ENCODE measurements at places on chromosomes 13 and 19.

DNA sequence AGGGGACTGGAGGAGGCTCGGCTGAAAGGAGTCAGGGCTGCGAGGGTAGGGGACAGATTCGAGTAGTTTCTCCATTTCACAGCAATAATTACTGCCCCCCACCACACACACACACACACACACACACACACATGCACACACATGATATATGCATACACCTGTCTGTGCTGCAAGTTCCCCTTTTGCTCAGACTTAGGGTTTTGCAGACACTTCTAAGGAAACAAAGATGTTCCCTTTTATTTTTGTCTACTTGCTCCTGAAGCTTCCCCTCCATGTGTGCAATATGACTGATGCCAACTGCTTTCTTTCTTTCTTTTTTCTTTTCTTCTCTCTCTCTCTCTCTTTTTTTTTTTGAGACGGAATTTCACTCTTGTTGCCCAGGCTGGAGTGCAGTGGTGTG is 13.4 kb downstream of the MBD3L2B start:
- no peak for DNase-seq

DNA sequence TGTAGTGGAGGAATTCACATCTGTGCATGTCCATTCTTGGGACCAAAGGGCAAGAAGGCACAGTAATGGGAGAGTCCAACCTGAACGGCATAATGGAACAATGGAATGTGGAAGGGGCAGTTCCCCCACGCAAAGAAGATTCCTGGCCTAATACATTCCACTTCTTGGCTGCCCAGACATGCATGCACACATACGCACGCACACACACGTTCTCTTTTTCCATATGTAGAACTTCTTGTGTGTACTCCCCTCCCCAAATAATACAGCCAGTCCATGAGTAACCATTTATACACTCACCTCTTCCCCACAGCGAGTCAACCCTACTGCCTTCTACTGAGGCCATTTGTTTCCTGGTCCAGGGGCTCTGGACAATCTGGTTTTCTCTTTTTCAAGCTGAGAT is 6.0 kb upstream of the STK24 start:
- DNase-seq: no peak

GRCh38 chr13:30493658-30494381 is 28.1 kb upstream of the HMGB1 start:
- no peak for DNase-seq

DNA sequence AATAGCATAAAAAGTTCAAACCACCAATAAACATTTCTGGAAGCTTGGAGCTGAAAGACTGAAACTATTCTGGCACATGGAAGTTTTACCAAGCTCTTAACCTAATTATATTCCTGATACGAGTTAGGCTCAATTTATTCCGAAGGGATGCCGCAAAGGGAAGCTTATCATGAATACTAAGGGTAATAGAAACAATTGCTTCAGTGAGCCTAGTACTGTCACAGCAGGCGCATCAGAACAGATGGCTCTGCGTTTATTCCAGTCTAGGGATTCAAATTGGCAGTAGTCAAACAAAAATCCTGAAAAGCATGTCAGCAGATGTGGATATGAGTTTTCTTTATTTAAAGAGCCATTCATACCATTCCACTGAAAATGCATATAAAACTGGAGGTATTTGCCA is 779.5 kb downstream of the GPC5 start:
- no peak for DNase-seq

- no peak for DNase-seq
These were observed 41.6 kb downstream of the ARHGAP35 start for GRCh38 chr19:46902402-46902766.

DNA sequence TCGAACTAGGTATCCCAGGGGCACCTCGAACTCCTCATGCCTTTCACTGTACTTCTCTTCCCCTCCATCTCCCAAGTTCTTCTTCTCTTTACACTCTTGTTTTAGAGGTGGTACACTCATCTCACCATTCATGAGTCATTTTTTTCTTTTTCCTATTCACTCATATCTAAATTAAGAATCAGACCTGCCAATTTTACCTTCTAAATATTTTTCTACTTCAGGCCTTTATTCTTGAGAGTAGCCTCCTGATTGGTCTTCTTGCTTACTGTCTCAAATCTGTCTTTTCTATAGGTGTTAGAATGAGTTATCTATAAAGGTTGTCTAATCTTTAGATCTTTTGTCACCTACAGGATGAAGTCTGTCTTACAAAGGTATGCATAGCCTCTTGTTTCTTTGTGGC is 20.7 kb downstream of the TDRD3 start:
- DNase-seq: no peak

GRCh38 chr13:22482496-22483000 is 698.2 kb upstream of the SGCG start:
- no peak for DNase-seq

DNA sequence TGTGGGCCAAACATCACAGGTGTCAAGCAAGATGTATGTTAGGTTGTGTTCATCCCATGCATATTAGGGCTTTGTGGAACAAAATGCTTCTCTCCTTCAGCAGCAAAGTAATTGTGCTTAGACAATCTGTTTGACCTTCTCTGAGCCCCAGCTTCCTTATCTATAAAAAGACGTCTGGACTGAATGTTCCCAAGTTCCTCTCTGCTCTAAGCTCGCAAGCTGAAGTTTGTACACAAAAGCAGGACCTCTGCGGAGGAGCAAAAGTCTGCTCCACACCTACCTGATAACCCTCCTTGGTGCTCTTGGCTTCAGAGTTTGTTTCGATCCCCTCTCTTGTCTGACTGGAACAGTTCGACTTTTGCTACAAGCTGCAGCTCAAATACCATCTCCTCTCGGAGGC is 95.7 kb upstream of the UBL3 start:
- DNase-seq: no peak

DNA sequence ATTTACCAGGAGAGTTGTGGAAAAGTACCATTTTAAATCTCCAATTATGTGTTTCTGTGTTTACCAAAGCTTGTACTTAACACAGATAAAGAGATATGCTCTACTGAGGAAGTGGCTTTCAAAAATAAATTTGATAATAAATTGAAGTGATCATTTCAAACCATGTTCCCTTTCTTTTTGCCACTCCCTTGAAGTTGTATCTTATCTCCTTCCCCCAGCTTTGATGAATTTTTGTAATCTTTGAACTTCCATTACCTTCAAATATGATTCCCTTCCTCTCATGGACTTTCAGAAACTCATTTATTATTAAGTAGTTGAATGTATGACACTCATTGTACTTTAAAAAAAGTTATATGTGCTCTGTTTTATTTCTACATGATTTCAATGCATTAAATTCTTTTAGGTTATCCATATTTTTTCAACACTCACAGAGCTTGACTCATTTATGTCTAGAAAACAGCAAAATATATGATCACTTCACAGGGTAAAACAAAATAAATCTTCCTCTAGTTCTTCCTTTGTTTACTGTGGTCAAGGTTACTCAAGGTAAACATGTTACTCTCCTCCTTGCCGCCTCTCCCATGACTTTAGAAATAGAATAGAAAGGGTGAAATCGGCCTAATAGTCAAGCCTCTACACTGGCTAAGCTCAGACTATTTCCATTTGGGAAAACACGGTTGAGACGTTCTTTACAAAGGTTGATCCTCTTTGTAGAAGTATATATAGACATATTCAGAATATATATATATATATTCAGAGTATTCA is 251.2 kb upstream of the SPRY2 start:
- no peak for DNase-seq

DNA sequence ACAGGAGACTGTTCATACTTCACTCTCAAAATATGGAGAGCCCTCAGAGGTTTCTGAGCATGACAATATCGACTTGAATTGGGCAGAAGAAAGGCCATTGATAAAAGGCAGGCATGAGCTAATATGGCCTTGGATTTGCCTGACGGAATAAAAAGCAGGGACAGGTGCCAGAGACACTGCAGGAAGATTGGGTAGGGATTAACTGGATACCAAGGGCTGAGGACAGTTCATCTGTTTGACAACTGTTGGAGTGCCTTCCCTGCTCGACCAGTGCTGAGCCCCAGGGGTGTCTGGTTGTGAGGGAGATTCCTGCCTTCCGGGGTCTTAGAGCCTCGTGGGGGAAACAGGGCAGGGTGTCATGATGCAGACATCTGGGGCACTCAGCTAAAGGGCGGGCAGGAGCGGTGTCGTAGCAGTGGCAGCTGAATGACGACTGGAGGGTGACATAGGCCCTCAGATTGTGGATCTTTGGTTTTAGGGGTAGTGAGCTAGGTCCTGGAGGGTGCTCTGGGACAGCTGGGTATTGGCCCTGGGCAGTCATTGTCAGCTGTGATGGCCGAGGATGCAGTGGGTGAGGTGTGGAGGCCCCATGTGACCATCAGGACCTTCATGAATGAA is 12.3 kb downstream of the GATAD2A start:
- DNase-seq: no peak

DNA sequence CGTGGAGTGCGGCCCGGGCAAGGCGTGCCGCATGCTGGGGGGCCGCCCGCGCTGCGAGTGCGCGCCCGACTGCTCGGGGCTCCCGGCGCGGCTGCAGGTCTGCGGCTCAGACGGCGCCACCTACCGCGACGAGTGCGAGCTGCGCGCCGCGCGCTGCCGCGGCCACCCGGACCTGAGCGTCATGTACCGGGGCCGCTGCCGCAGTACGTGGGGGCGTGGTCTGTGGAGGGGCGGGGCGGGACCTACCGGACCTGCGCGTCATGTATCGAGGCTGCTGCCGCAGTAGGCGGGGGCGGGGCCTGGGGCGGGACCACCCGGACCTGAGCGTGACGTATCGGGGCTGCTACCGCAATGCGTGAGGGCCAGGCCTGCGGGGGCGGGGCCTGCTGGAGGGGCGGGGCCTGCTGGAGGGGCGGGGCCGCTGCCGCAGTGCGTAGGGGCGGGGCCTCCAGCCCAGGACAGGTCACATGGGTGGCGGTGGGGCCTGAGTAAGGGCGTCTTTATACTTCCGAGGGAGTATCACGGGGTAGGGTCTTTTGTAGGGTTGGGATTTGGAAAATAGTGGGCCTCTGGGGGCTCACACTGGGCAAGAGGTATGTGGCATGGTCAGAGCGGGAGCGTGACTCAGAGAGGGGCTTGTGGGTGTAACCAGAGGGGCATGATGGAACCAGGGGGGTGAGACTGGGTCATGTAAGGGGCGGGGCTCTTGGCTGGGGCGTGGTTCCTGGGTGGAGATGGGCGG is 4.3 kb downstream of the FSTL3 start:
- peak; percentile 99 for DNase-seq

- DNase-seq: no peak
These were observed 34.9 kb upstream of the HOMER3 start for GRCh38 chr19:18975869-18976268.

DNA sequence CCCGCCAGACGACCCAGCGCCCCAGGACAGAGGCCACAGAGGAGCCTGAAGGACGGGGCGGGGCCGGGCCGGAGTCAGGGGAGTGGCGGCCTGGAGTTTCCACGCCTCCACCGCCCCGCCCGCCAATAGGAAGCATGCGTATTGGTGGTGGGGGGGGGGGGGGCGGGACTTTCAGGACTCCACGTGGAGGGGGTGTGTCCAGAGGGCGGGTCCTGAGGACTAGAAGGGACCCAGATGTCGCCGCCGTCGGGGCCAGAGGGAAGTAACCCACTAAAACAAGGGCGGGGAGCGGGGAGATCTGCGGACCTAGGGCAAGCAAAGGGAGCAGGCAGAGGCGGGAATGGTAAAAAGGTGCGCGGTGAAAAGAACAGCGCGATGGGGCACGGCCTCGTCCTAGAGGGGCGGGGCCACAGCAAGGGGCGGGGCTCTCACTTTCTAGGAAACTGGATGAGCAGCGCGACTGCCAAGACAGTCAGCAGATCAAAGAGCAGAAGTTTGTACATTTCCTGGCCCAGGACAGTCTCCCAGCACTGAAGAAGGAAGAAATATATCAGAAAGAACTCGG is 2.8 kb upstream of the LENG1 start:
- DNase-seq: peak; percentile 75

DNA sequence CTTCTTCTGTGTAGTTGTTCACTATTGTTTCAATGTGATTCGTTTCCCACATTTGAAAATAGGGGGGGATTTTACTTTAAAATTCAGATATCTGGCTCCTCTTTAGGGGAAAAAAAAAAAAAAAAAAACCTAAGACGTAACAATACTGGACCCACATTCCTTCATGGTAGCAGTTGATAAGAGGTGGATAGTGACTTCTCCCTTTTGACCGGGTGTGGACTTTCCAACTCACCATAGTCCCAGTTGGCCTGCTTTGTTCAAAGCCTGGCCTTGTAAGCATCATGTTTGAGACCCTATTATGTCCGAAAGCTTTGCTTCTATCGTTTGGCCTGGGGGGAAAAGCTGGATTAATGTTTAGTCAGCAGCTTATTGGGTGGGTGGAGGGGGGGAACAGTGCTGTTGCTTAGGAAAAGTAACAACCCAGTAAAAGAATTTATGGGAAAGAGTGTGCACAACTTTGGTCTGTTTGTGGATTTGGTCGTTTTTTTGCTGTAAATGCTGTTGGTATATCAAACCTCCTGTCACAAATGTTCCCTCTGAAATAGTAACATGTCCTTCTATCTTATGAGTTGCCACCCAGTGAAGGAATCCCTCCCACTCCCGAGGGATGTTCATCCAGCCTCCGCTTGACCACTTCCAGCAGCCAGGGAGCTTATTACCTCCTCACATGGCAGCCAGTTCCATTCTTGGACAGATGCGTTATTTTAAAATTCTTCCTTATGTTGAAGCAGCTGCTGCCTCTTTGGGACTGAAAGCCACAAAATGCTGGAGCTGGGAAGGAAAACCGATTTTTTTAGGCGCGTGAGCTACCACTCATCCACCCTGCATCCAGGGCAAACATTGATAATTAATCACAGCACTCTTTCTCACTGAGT is 10.4 kb downstream of the SAMD4B start:
- DNase-seq: no peak

- DNase-seq: no peak
These were observed 44.2 kb upstream of the SLAIN1 start for GRCh38 chr13:77653301-77653700.

DNA sequence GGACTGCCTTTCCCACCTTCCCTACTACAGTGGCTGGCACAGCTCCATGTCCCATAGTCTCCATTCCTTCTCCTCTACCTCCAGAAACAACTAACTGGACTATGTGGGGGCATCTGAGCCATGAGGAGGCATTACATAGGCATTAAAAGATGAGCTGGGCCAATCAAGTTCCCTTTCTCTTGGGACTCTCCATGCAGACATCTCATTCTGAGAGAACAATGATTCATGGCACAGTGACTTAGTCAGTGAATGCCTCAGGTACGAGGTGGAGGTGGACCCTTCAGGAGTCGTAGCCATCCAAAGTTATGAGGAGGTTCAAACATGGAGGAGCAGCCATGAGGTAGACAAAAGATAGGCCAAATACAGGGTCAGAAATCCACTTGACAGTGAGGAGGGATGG is 70.0 kb downstream of the GPC6 start:
- DNase-seq: no peak

- DNase-seq: no peak
These were observed 115.6 kb upstream of the UQCRFS1 start for GRCh38 chr19:29328586-29328985.

- DNase-seq: no peak
These were observed 39.2 kb downstream of the WDFY2 start for GRCh38 chr13:51623473-51623872.

All from HEK293T (cell line).